Left kidney (tissue), 8 donors: ENCODE measurements at places on chromosomes 13 and 19.

- no peak for DNase-seq
Measured at GRCh38 chr13:112684071-112684845, 5.6 kb upstream of the ATP11A start.

GRCh38 chr13:43773602-43774001 lies 13.2 kb downstream of the ENOX1 start:
- DNase-seq = no peak

DNA sequence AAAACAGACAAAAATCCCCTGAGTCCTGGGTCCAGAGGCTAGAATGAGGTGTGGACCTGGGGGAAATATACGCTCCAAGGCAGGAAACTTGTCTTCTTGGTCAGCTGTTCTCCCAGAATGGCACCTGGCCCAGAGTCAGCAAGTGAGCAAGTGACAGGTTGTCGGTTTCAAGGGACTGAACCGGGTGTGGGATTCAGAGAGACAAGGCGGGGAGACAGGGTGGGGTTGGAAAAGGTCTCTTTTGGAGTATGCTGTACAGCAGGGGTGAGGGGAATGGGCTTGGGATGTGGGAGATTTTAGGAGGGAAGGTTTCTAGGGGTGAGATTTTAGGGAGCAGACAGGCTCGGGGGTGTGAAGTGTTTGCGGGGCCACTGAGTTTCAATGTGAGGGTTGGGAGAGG lies 83.3 kb downstream of the RYR1 start:
- DNase-seq = no peak

- DNase-seq = no peak
Measured at GRCh38 chr13:111490611-111491010, 170.2 kb downstream of the TEX29 start.

DNA sequence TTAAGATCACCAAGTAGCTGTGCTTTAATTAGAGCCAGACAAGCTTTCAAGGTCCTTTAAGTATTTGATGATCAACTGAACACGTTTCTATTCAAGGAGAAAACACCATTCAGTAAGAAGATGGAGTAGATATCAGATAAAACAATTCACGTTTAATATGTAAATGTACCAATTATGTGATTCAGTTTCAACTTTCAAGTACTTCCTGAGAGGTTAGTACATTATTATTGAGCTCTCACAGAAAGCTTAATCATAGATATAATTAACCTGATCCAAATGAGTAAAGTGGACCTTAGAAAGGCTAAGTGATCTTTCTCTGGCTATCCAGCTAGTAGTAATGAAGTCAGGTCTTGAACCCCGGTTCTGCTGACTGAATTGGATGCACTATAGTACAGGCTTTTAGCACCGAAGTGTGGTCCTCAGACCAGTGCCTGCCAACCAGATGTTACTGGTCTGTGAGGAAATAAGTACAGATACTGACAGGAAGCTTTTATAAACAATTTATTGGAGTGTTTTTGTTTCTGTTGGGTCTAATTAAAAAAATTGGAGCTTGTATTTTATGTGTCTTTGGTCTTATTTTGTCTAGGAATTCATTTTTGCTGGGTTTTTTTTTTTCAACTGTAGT lies 10.2 kb downstream of the CLN5 start:
- no peak for DNase-seq

- no peak for DNase-seq
Measured at GRCh38 chr13:100542826-100543156, 45.8 kb downstream of the GGACT start.

DNA sequence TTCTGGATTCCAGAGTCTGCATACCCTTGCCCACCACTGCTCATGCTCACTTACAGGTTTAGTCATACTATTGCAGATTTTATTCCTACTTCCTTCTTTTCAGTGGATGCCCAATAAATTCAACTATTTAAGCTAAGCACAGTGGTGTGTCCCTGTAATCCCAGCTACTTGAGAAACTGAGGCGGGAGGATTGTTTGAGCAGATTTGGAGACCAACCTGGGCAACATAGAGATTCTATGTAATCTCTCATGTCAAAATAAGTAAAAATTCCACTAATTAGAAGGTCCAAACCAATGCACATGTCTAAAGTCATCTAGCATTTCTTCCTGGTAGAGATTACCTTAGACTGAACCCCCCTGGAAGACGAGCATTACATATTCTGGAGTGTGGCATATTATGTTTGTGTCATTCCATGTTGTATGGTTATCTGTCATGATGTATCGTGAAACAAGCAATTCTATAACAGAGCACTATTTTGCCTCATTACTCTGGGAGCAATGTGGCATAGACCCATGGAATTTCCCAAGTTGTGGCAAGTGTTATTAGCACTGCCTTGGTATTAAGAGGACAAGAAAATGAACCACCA lies 8.3 kb downstream of the HMGB1 start:
- DNase-seq = no peak

DNA sequence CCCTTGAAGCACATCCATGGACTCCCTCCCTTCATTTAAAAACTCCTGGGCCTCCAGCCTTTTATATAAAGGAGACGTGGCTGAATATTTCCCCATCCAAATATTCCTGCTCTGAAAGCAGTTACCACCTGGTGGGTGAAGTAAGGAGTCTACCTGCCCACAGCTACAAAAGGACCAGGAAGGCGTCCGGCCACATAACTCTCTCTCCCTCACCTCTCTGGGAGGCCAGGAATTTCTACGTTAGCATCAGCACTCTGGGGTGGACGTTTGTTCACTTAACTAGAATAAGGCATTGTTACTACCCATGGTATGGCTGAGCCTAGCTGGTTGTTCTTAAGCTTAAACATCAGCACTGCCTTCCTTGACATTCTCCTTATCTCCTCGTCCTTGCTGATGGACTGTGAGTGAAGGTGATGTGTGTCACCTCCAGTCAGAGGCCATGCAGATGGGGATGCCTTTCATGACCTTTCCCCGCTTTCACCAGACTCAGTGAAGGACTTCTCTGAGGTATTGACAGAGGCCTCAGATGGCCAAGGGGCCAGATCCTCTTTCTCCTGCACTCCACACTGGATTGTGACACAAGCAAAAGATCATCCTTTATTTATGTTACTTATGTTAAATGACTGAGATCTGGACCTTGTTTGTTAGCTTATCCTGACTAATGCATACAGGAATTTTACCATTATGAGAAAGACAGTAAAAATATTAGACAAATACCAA lies 22.2 kb upstream of the KPNA3 start:
- DNase-seq = no peak

DNA sequence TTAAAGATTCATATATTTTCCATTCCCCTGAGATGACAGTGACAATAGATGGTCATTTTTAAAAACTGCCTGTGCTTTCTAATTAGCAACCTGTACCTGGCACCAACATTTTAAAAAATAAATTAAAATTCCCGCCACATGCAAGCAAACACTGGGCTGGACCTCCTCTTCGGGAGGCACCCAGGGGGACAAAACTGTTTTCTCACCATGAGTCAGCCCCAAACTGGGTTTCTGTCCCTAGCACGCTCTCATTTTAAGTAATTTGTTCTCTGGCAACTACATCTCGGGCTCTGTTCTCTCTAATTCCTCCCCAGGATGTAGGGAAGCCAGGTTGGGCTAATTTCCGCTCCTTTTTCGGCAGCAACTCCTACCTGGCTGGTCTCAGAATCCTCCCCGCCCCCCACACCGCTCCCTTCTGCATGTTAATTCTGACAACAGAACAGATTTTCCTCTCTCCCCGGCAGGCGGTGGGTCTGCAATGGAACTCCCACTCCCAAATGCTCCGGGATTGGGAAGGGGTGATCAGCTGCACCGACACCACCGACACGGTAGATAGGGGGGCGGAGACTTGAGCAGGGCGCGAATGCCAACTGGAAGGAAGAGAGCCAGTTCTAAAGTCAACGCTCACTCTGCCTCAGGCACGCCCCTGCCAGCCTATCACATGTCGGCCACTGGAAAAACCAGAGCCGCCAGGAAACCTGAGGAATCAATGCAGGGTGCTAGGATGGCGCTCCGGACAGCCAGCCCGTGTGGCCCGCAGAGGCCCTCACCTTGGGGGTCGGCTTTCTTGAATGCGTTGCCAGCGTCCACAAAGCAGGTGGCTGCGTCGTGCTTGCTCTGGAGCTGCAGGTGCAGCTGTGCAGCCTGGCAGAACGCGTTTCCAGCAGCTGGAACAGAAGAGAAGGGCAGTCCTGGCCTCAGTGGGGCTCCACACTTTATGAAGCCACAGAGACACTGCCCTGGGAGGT lies 14.7 kb downstream of the NAPA start:
- DNase-seq = no peak

DNA sequence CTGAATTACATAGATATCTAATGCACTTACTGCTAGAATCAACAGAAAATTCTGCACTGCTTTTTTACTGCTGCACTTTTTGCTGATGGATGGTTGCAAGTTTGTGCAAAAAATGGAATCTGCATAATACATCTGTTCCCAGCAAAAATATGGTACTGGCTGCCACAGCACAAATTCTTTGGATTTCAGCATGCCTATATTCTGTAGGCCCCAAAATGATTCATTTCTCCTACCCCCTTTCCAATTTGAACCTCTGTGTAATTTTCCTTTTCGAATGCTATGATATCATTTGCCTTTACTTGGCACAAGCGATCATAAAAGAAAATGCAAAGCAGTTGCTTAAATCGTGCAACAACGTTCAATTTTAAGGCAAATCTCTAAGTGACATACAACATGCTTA lies 524.2 kb upstream of the NBEA start:
- DNase-seq = no peak
